ENCODE measurements at places on chromosomes 11 and 22. TPM values are rescaled to one million over a fixed set of nuclear protein-coding genes. Genes with fewer than 3 reads are reported as not detected.
A peak's percentile ranks its signal among the peaks of the same experiment; 100 is the strongest.

DNA sequence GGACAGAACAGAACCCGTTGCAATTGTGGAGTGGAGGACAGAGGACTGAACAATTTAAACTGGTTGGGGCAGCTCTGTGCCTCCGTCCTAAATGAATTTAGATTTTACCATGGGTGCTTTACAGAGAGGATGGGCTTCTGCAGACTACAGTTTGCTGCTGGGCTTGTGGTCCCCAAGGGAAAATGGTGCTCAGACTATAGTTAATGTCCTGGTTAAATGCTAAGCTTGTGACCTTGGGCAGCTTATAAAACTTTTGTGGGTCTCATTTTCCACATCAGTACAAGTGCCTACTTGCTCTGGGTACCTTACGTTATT lies 355.2 kb upstream of the NARS2 start:
- DNase-seq: no peak

LRRC56 gene
- total RNA-seq: 3.0 TPM

- DNase-seq: peak; percentile 73
These were observed 772 bp downstream of the SBF1 start for GRCh38 chr22:50473855-50474671.

DNA sequence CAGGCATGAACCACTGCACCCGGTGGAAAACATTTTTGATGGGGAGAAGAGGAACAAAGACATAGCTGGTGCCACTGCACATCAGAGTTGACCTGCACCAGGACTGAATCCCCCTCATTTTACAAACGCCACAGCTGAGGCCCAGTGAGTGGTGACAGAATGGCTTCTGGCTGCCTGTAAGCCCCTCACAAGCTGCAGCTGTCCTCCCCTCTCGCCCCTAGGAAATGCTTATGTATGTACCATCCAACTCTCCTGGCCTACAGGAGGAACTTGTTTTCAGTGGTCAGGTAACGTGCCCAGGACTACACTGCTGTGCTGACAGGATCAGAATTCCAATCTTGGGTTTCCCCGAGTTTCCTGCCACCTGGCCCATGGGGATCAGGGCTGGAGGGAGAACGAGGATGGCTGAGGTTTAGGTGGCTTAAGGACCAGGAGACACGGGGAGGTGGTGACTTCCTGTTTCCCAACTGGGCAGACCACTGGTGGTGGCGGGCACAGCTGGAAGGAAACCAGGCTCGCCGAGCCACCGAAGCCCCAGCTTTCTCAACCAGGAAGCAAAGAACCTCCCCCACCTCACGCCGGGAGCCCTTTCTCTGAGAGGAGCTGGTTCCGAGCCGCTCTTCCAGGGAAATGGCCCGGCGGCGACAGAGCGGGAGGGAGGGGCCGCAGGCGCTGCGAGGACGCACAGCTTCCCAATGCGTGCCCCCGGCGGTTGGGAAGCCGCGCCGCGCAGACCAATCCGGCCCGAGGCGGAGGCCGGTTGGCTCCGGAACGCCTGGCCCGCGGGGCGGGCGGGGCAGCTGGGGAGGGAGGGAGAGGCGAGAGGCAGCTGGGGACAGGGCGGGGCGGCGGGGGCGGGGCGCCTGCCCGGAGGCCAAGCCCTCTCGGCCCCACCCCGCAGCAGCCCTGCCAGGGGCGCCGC lies 1.0 kb upstream of the LRFN4 start:
- peak; percentile 98 for DNase-seq

DNA sequence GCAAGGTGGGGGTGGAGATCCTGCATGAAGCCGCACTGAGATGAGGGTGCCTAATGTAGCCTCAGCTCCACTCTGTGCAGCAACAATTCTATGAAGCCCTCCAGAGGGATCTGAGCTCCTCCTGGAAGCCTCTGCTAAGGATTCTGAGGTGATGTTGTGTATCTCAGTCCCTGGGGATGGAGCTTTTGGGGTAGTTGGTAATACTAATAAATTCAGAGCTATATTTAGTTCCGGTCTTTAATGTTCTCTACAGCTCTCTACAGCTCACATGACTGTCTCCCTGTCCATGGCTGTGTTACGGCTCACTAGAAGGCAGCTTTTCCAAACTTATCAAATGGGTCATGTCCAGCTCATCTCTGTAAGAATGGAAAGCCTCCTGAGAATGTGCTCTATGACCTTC lies 93.4 kb downstream of the ISX start:
- peak; percentile 22 for DNase-seq

TBX1 gene
- 2.0 TPM for total RNA-seq

LRRC10B gene
- 0.36 TPM for total RNA-seq

DNA sequence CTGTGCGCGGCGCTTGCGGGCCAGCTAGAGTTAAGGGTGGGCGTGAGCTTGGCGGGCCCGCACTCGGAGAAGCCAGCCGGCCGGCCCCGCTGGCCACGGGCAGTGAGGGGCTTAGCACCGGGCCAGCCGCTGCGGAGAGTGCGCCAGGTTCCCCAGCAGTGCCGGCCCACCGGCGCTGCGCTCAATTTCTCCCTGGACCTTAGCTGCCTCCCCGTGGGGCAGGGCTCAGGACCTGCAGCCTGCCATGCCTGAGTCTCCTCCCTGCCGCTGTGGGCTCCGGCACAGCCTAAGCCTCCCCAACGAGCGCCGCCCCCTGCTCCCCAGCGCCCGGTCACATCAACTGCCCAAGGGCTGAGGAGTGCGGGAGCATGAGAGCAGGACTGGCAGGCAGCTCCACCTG lies 5.2 kb upstream of the PES1 start:
- peak; percentile 61 for DNase-seq

CERK gene
- 54.9 TPM for total RNA-seq

DNA sequence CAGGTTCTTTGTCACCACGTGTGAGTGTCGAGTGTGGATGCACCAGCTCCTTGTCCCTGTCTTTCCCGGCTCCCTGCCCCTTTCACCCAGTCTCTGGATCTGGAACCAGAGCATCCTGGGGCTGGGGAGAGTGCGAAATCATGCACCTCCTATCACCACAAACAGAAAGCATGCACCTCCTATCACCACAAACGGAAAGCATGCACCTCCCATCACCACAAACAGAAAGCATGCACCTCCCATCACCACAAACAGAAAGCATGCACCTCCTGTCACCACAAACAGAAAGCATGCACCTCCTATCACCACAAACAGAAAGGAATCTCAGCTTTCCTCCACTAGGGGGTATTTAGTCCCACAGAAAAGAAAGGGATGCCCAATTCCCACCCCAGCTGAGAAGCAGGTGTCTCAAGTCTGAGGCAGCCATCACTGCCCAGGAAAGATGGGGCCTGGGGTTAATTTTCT lies 5.9 kb upstream of the GLB1L3 start:
- DNase-seq: peak; percentile 55

OR9G1 gene
- total RNA-seq: not detected

THYN1 gene
- 72.9 TPM for total RNA-seq

DNA sequence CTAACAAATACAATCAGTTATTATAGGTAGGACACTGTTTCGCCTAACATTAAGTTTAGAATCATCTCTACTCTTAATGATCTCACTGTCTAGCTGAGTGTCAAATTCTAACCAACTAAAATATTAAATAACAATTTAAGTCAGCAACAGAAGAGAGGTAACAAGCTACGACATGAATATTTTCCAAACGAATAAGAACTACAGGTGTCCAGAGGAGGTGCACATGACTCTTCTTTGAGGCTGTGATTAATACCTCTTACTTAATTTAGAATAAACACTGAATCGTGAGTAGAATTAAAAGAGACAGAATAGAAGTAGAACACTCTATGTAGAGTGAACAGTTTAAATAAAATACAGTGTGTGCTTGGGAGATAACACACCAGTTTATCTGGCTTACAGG lies 619.0 kb upstream of the ARHGAP42 start:
- DNase-seq: no peak

MMP7 gene
- not detected for total RNA-seq

GRCh38 chr11:104916442-104916841 lies 18.2 kb upstream of the CASP12 start:
- no peak for DNase-seq

DNA sequence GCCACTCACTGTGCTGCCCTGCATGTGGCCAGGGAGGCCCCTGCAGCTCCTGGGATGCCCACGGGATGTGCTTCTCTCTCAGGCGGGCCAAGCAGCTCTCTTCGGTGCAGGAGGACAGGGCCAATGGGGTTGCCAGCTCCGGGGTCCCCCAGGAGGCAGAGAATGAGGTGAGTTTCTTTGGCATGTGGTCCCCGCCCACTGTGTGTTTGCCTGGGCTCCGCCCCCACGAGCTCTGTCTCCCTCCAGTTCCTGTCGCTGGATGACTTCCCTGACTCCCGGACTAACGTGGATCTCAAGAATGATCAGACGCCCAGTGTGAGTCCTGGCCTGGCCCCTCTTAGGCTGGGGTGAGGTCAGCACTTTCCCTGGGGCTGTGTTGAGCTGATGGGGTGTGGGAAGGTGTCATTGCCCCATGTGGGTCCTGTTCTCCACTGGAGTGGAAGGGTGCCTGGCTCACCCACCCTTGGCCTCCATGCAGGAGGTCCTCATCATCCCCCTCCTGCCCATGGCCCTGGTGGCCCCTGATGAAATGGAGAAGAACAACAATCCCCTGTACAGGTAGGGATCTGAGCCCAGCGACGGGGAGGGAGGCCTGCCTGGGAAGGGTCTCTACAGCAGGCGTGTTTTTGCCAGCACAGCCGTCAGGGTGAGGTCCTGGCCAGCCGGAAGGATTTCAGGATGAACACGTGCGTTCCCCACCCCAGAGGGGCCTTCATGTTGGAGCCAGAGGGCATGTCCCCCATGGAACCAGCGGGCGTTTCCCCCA lies 7.7 kb downstream of the SCO2 start:
- peak; percentile 62 for DNase-seq

IRAG1 gene
- total RNA-seq: 4.2 TPM

GAL gene
- total RNA-seq: 220 TPM

GRCh38 chr11:605286-606129 lies 10.2 kb downstream of the IRF7 start:
- DNase-seq: no peak

DNA sequence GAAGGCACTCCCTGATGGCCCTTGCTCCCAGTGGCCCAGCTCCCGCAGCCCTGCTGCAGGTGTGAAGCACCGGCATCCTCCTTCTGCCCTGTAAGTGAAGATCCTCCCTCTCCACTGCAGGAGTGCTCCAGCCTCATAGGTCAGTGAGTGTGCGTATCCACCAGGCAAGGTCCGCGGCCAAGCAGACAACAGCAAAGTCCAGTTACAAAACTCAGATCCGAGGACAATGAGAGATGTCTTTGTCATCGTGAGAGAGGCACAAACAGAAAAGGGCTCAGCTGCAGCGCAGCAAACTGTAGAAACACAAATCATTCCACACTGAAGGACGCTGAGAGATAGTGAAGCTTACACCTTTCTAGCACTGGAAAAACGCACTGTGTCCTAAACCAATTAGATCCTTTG lies 46.1 kb downstream of the MYH9 start:
- DNase-seq: no peak

- DNase-seq: no peak
These were observed 19.6 kb upstream of the MN1 start for GRCh38 chr22:27820896-27821866.
